Naive thymus-derived CD4-positive, alpha-beta T cell (primary cell): ENCODE measurements at places on chromosomes 11 and 22. TPM values are rescaled to one million over a fixed set of nuclear protein-coding genes. Genes with fewer than 3 reads are reported as not detected.

- H3K27me3 ChIP-seq = no peaks in the 10 kb centered on the region
- H3K4me1 ChIP-seq = peaks cover 97% of the 10 kb centered on the region
- H3K36me3 ChIP-seq = peaks cover 15% of the 10 kb centered on the region
- DNase-seq = no peak
Observed at GRCh38 chr11:64869571-64870175, 8.7 kb downstream of the EHD1 start.

DNA sequence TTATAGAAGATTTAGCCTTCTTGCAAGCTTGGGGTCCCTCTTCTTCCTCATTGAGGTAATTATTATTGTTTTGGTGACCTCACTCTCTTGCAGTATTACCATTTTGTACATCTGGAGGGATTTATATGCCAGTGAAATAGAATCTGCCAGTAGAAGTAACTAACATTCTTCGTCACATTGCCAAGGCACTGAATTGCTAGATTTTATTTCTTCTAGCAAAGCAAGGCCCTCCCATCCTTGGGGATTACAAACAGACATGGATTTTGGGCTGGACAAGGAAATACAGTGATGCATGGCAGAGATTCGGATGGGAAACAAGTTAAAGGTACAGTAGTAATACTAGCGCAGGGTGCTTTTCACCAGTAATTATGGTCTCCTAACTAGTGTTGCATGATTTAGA, 7.8 kb downstream of the ADAMTS15 start:
- H3K27me3 ChIP-seq = no peaks in the 10 kb centered on the region
- H3K36me3 ChIP-seq = no peaks in the 10 kb centered on the region
- no peak for DNase-seq
- no peak overlapping the region for H3K27ac ChIP-seq
- no peak overlapping the region for H3K4me3 ChIP-seq

DNA sequence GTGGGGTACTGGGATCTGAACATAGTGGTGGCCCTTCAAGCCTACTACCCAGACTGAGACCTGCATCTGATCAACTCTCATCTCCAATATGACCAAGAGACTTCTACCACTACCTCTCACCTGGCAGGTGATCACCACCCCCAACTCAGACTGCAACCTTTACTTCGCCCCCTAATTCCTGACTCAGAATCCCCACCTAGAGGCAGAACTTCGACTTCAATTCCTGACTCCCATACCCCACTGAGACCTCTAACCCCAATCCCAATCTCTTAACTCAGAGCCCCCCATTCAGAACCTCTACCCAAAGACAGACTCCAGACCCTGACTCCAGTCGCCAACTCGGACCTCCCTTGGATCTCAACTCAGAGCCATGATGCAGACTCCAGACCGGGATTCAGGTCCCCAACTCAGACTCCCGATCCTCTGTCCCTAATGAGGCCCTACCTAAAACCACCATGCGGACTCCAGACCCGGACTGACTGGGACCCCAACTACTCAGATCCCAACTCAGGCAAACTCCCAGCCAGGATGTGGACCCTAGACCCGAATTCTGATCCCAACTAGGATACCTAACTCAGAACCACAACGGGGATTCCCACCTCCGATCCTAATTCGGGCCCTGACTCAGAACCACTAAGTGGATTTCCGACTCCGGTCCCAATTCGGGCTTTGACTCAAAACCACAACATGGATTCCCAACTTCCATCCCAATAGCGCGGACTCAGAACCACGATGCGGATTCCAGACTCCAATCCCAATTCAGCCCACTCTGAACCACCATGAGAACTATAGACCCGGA, 1.2 kb downstream of the KCNQ1OT1 start:
- no peak overlapping the region for H3K4me3 ChIP-seq
- no peaks in the 10 kb centered on the region for H3K36me3 ChIP-seq
- peaks cover 2% of the 10 kb centered on the region for H3K4me1 ChIP-seq
- DNase-seq = no peak
- no peak overlapping the region for H3K27ac ChIP-seq
- H3K27me3 ChIP-seq = no peaks in the 10 kb centered on the region

The MRPL40 gene
- total RNA-seq = 21.2 and 23.6 TPM in 2 replicates

The SCGB1A1 gene
- not detected for total RNA-seq
